Right forelimb (tissue), 1 donor: ENCODE measurements at places on chromosomes 5 and 9.

- DNase-seq, result no peak
Observed at GRCh38 chr9:29001006-29001405, 1427.7 kb upstream of the C9orf72 start.

GRCh38 chr5:140372971-140373487 lies 13.0 kb downstream of the SLC4A9 start:
- peak; percentile 84 for DNase-seq

DNA sequence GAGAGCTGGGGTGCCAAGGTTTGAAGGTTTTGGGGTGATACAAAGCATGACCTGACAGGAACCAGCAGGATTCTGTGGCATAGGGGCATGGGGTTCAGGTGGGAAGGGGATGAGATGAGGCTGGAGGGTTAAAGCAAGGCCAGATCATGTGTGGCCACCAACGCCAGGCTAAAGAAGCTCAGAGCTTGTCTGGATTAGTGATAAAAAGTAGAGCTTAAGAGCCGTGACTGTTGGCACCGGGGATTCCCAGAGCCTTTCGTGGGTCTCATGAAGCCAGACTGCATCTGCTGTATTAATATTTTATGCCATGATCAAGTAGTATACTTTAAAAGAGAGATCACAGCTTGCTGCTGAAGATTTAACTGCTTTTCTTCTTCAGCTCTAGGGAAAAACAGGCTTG lies 8.5 kb upstream of the GSN start:
- DNase-seq, result no peak

GRCh38 chr5:113427871-113428574 lies 6.8 kb downstream of the TSSK1B start:
- no peak for DNase-seq

DNA sequence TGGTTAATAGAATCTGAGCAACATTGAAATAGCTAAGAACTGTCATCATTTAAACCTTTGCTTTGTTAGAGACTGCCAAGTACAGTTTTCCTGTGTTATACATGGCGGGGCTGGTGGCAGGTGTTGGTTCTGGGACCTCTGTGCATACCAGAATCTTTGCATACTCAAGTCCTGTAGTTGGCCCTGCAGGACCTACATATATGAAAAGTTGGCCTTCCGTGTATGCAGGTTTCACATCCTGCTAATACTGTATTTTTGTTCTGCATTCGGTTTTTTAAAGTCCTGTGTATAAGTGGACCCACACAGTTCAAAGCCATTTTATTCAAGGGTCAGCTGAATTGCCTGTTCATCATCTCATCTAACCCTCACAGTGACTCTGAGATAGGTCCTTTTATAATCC lies 36.4 kb downstream of the LARP1 start:
- DNase-seq, result no peak

DNA sequence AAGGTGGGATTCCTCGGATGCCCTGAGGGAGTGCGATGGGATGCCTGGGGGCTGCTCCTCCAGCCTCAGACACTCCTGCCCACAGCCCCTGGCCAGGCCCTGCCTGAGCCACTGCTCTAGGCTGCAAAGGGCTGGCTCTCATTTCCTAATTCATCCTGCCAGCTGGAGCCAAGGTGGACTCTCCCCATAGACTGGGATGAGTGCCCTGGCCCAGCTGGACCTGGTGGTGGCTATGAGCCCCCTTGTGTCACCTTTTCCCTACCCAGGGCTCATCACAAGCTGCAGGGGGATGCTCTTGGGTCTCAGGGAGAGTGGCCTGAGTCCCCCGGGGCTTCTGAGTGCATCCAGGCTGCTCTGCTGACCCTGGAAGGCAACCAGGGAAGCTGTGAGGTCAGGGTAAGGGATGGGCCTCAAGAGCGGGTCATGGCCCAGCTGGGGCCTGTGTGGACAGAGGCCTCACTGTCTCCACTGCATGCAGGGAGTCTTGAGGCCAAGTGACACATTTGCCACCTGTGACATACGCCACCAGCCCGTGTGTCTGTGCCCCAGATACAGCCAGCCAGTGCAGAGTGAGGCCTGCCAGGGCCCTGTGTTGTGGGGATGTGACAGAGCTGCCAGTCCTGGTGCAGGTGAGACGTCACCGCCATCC lies 102.7 kb upstream of the IER5L start:
- peak; percentile 41 for DNase-seq

DNA sequence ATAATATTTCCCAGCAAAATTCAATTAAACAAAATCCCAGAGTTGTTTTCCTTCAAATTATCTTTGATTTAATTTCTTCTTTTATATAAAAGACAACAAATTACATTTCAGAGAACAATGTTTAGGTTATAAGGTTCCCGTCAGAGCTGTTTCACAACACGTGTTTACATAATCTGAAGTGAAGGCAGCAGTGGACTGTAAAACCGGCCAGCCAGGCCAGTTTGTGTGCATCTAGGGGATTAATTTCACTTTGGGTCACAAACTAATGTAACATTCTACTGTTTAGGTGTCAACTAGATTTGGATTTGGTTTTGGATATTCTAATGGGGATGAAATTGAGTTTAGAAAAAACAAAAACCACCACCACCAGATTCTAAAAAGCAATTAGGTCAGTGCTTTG lies 86.5 kb upstream of the PLPP1 start:
- no peak for DNase-seq

GRCh38 chr9:93268551-93269314 lies 84.8 kb downstream of the WNK2 start:
- DNase-seq, result no peak

GRCh38 chr5:57316798-57317327 lies 143.0 kb downstream of the GPBP1 start:
- DNase-seq, result no peak

- no peak for DNase-seq
Observed at GRCh38 chr9:132487980-132488535, 78.0 kb downstream of the CFAP77 start.

DNA sequence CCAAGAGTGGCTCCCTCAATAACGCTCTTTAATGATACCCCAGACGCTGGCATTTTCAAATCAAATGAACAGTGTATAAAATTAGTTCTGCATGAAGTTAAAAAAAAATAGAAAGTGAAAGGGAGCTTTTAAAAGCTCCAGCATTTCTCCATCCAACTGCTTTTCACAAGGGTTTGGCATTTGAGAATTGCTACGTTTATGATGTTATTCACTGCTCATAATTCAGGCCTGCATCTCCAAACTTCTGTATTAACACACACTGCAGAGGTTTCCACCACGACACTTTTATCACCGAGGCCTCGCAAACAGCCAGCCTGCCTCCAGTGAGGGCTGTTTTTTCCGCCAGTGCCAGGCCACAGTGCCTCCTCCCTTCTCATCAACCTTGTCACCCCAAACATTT lies 205.5 kb upstream of the EFNA5 start:
- no peak for DNase-seq

- no peak for DNase-seq
Observed at GRCh38 chr5:116388564-116389258, 185.9 kb downstream of the SEMA6A start.

DNA sequence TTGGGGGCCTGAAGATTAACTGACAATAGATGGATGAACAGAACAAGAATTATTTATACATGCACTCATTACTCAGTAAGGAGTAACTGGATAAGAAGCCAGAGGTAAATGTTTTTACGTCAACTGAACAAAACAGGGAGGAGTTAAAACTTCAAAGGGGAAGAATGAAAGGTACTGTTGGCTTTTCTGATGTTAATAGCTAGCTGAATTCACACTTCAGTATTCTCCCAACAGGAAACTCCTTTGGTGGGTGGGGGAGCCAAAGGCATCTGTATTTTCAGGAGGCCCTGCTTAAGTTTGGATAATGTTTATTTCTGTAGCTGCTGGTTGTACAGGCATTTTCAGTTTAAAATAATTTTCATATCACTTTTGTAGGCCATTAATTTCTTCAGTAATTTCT lies 23.2 kb upstream of the RFK start:
- no peak for DNase-seq

DNA sequence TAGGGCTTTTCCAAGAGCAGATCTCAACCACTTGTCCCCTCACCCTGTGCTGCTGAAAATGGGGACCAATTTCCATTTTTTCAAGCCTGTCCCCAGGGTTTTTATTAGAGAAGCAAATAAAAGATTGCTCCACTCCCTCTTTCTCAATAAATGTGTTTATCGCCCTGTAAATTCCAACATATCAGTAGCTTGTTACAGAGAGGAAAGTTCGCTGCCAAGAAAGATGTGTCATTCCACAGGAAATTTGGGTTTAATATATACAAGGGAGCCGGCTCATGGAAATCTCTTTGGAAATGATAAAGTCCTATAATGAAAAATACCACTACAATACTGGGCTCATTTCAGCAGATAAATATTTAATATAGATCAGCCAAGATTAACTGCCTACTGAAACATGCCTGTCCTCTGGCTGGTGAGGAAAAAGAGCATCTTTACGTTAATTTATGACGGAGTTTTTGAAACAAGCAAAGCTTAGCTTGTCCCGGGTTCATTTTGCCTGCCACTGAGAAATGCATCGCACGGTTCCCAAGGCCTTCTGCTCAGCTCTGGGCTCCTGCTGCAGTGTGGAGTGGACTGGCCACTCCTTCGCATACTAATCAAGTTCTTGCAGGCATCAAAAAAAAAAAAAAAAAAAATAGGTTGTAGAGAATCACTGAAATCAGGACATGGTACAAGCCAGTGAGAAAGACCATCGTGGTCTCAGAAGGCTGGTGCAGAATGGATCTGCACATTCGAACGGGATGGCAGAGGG lies 84.5 kb downstream of the BRINP1 start:
- no peak for DNase-seq

- DNase-seq, result no peak
Observed at GRCh38 chr5:35356725-35357124, 126.4 kb upstream of the PRLR start.

GRCh38 chr9:79985772-79986171 lies 414.0 kb downstream of the TLE4 start:
- no peak for DNase-seq

DNA sequence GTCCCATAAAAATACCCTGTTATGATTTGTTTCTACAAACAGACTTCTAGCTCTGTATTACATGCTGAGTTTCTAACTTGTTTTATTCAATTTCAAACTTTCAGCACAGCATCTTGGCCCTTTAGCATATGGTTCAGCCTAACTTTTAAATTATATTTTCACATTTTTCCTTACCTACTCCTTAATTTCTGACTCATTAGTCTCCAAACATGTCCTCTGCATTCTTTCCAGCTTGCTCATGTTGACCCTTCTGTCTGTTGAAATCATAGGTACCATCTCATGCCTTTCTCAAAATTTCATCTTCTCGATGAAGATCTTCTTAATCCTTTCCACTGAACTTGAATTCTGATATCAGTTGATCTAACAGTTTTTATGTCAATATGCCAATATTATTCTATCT lies 200.9 kb upstream of the RIOK2 start:
- no peak for DNase-seq

- no peak for DNase-seq
Observed at GRCh38 chr9:101455656-101456240, 20.2 kb upstream of the ALDOB start.

DNA sequence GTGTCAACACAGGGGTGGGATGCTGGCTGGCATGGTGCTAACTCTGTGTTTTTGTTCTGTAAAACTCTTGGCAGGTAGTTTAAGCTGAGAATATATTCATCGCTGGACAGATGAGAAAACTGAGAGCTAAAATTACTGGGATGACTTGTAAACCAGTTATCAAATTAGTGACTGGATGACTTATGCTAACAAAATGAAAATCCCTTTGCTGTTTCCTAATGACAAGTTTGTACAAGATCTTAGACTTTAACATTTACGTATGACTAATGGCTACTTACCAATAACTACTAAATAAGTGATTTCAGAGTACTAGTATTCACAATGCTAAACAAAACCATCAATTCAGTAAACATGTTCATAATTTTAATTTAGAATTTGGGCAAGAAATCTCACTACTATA lies 854.8 kb upstream of the ARRDC3 start:
- no peak for DNase-seq

- no peak for DNase-seq
Observed at GRCh38 chr5:673161-673830, 19.9 kb downstream of the TPPP start.

DNA sequence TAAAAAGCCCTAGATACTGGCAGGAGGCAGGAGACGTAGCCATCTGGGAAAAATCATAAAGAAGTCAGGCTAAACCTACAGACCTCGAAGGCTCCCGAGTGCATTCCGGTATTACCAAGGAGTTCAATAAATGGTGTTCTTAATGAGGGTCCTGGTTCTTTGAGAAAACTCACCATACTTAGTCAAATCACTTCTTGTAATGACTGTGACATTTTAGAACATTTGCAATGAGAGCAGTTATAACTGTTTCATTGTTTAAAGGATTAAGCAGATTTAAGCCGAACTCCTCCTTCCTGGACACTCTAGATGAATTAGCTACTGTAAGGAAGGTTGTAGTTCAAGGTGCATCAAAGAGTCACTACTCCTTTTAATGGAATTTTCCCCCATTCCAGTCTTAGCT lies 67.8 kb downstream of the EFNA5 start:
- no peak for DNase-seq

DNA sequence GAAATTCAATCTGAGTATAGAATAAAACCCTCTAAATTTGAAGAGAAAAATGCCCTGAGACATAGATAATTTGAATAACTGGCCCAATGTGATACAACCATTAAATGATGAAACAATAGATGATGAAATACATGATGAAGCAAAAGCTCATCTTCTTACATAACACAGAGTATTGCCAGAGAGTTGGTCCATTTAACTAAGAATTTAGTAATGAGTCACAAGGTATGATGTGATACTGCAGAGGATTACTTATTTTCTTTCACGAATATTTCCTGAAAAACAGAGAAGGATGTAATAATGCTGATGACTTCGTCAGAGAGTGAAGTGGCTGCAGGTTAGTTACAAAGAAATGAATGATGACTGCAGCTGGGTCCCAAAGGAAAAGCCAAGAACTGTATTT lies 379.3 kb downstream of the CDH12 start:
- DNase-seq, result no peak

DNA sequence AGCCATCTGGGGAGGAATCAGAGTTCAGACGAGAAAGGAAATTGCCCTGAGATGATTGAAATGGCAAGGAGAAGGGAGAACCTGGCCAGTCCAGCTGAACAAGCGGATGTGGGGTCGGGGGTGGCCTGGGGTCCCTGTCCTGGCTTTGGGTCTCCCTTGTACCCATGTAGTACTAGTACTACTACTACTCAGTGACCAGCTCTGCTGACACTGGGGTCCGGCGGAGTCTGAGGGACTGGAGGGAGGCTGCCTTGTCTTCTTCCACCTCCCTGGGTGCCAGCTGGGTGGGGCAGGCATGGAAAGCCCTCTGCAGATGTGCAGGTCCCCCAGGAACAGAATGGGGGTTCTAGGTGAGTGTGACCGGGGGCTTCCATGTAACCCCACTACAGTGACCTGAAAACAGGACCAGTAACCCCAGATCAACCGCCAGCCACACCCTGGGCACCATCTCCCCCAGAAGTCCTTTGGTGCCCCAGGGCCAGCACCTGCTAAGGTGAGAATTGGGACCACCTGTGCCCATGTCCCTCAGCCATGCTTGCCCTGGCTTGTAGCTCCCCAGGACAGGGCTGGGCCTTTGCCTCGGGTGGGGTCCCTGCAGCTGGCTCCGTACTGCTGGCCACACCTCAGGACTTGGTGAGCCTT lies 89.1 kb upstream of the COL5A1 start:
- DNase-seq, result no peak

GRCh38 chr5:32505756-32506155 lies 61.2 kb upstream of the ZFR start:
- peak; percentile 55 for DNase-seq

GRCh38 chr5:167511276-167511675 lies 780.2 kb upstream of the WWC1 start:
- DNase-seq, result no peak
